ENCODE measurements at places on chromosomes 6 and 20.

DNA sequence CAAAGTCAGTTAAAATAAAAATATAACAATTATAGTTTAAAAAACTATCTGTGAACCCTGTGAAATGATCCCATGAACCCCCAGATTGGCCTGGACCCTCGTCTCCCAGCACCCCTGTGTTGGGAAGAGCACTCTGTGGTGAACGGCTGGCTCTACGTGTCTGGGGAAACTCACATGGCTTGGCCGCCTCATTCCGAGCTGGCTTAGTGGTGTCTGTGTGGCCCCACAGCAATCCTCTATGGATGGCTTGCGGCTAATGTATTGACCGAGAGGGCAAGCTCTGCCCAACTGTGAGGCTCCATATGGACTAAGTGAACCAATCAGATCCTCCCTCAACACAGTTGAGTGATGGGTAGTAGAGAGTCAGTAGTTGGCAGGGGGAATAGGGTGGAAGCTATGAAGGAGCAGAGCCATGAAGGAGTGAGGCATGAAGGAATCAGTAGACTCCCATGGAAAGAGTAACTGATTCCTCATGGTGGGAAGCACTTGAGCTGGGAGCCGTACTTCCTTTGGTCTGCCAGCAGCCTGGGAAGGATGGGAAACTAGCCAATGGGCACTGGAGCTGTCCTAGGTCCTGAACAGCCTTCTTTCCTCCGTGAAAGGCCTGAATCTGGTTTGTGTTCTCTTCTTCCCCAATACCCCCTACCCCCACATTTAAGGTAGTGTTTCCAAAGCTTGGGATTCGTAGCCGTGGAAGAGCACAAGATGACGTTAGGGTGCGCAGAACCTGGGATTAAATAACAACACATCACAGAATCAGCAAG is 21.6 kb upstream of the ZNF831 start:
- DNase-seq, result no peak

- DNase-seq, result no peak
These were observed 28.0 kb downstream of the KIF6 start for GRCh38 chr6:39696986-39697788.

DNA sequence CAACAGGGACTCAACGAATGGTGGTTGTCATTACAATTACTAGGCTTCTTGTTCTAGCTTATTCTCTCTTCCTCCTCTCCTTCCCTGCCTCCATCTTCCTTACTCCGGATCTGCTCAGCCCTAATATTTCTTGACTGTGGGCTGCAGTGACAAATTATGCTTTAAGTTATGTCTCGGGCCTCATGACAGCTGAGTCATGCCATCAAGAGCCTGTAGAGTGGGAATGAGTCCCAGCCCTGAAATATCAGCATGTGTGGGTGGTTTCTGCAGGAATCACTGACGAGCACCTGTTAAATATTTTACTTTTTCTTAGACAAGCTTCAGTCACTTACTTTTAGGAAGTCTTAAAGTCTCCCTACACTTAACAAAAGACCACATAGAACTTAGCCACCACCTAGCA is 83.1 kb upstream of the CBLN4 start:
- DNase-seq, result no peak

DNA sequence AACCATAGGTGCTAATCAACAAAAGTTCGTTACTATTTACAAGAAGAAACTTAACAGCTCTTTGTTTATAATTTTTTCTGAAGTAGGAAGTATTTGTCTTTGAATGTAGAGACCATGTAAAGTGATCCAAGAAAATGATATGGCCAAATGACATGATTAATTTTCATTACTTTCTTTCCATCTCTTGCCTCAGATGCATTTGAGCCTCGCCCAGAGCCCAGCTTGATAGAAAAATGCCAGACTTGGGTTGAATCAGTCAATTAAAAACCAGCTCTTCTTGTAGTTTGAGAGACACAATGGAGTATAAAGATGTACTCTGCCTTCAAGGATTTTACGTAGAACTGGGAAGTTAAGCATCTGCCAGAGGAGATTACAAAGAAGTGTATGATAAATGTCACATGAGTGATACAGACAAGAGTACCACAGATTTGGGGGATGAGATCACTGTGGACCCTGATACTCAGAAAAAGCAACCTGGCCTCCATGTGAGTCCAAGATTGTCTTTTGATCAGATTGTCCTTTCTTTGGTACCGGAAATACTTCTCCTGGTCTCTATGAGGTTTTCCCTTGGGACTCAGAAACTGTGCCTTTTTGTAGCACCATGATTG is 92.5 kb upstream of the SUPT3H start:
- no peak for DNase-seq

GRCh38 chr20:15205719-15206118 is 868.3 kb upstream of the FLRT3 start:
- no peak for DNase-seq

DNA sequence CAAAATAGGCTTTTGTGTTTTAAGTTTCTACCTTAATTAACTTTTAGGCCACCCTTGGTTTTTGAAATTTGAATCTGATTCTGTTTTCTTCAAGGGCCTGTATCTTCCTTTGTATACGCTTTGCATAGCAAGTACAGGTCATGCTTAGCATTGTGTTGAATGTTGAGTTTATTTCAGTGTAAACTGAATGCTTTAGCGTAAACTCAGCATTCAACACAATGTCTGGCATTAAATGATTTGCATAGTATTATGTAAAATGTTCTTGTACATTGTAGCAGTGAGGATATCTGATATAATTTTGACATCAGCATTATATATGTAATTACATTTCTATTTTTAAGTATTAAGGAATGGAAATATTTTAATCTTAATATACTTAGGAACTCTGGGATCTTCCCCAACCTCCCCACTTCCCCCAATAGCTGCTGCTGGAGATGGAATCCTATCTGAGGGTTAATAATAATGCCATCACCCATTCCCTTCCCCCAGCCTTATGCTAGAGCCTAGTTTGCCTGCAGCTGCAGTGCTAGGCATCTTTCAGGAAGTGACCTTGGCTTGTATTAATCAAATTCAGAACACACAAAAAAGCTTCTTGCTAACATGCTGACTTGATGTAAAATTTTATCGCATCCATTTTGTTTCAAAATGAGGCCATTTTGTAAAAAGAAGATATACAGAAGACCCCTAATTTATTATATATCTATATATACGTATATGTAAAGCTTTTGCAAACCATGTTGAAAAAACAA is 73.1 kb downstream of the NCOA3 start:
- DNase-seq, result no peak

- DNase-seq, result no peak
These were observed 830.9 kb upstream of the GJE1 start for GRCh38 chr6:141301779-141302178.

- no peak for DNase-seq
These were observed 15.7 kb upstream of the PARD6B start for GRCh38 chr20:50715694-50716093.

DNA sequence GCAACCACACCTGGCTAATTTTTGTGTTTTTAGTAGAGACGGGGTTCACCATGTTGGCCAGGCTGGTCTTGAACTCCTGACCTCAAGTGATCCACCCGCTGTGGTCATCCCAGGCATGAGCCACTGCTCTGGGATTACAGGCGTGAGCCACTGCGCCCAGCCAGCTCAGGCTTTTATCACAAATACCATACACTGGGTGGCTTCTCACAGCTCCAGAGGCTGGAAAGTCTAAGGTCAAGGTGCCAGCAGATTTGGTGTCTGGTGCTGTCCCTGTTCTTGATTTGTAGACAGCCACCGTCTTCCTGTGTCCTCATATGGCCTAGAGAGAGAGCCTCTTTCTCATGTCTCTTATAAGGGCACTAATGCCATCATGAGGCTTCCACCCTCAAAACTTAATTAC is 25.9 kb downstream of the SHLD1 start:
- DNase-seq, result no peak

GRCh38 chr20:49466114-49466912 is 16.2 kb downstream of the KCNB1 start:
- DNase-seq, result no peak

Measured in NT2/D1 (cell line).